HuH-7.5 (cell line): ENCODE measurements at places on chromosomes 3 and 15.

DNA sequence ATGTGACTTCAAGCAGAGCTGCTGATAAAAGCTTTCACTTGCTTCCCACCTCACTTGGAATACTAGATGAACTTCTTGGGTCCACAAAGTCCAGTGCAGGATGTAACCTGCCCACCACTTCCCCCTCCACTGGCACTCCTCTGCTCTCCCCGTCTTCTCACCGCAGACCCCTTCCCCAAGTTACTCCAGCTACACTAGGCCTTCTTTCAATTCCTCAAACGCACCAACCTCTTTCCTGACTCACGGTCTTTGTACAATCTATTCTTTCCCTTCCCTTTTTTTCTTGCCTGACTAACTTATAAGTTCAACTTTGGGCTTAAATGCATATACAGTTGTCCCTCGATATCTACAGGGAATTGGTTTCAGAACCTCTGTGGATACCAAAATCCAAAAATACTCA, 5.2 kb upstream of the ATP13A3 start:
- DNase-seq: no peak

- no peak for DNase-seq
Measured at GRCh38 chr3:141619450-141619849, 118.6 kb upstream of the RNF7 start.

DNA sequence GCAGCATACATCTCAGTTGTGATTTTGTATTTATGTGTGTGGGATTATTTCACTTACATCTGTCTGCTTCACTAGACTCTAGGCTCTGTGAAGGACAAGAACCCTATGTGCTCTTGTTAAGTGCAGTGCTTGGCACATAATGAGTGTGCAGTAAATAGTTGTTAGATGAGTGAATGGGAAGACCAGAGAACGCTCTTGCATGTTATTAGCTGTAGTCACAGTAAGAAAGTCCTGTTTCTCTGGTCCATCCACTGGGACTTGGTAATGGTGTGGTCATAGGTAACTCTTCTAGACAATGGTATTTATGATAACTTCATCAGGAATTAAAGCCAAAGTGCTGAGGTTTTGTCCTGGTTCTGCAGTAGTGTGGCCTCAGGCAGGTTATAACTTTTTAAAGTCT, 1.4 kb upstream of the AQP9 start:
- DNase-seq: no peak

GRCh38 chr15:39376371-39376909, 204.4 kb upstream of the THBS1 start:
- DNase-seq: no peak

DNA sequence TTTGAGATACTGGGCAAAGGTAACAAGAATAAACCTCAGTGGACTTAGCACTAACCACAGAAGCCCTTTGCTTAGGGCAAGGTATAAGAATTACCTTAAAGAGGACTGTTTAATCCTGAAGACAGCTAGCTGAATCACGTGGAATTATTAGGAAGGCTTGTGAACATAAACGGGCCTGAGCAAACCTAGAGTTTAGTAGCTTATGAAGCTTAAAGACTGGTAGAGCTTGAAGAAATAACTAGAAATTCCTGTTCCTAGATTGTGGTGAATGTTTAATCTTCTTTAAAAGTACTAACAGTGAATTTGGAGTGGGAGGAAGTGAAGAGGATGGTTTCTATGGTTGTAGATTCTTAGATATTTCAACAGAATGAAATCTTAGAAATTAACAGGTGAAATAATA, 428.9 kb upstream of the THRB start:
- no peak for DNase-seq

GRCh38 chr15:60520825-60521368, 42.0 kb upstream of the ICE2 start:
- no peak for DNase-seq

DNA sequence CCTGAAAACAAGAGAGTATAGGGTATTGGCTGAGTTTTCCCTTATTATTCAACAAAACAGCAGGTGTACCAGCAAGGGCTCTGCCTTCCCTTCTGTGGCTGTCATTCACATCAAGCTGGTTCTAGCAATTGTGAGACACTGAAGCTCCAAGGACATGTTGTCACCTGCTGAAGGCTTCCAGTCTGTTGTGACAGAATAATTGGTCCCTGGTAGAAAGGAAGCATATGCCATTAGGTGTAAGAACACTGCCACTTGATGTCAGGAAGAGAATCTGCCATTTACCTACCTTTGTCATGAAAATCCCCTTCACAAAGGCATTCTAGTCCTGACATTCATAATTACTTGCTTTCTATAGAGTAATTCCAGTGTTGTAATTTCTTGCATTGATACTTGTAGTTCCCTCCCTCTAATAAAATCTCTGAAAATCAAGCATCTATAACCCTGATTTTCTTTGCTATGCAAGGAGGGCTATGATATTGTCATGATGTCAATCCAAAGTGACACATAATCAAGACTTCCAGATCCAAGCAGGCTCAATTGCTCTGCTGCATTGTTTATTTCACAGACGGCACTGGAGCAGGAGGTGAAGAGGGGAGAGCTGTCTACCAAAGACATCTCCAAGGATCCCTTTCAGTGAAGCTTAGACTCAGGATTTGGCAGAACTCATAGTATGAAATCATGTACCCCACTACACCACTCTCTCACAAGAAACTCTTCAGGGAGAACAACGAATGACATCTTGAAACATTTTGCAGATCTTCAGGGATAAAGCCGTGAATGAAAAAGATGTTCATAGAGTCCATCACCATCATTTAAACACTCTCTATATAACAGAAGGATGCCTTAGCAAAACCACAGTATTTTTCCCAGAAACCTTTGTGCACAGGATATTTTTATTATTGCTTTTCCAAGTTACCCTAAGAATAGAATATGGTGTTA, 425.3 kb downstream of the RBMS3 start:
- DNase-seq: no peak

- DNase-seq: no peak
Measured at GRCh38 chr3:101138817-101139216, 145.6 kb upstream of the ABI3BP start.

DNA sequence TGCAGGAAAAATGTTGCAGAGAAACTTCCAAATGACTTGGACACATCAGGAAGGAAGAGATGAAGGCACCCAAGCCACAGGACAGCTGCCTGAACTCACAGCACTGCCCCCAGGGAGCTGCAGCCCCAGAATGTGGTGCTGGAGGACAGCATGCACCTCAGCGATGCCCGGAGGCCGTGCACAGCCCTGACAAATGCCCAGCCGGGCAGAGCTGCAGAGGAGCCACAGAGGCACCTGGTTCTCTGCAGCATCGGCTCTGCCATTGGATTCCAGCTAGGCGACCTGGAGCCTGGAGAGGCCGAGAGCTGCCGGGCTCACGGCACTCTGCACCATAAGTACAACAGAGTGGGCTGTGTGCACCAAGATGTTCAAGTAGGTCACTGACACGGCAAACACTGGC, 97.5 kb downstream of the OCA2 start:
- DNase-seq: no peak

DNA sequence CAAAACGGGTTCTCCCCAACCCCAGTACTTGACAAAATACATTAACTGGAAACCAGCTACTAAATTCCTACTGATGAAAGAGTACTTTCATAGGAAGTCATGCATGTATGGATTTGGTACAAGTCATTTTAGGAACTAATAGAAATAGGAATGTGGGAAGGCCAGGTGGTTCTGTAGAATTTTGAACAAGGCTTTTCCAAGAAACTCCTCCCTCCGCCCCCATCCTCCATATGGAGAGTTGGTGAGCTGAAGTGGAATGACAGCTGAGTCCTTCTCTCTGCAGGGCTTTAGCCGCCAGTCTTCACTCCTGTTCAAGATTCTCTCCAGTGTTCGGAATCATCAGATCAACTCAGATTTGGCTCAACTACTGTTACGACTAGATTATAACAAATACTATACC, 33.2 kb downstream of the TUBGCP4 start:
- no peak for DNase-seq

DNA sequence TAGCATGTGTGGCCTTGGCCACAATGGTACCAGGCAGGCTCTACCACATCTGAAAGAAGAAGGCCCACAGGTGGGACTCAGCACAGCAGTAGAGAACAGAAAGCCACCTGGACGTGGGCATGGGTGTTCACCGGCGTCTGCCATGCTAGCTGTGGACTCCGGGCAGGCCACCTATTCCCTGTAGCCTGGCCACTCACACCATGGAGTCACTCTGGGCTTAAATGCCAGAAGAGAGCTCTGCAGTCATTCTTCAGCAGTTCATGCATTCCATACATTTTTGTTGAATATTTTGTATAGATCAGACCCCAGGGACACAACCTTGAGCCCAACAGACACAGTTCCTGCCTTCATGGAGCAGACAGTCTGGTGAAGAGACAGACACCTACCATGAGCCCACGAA, 138.6 kb downstream of the SRGAP3 start:
- no peak for DNase-seq

DNA sequence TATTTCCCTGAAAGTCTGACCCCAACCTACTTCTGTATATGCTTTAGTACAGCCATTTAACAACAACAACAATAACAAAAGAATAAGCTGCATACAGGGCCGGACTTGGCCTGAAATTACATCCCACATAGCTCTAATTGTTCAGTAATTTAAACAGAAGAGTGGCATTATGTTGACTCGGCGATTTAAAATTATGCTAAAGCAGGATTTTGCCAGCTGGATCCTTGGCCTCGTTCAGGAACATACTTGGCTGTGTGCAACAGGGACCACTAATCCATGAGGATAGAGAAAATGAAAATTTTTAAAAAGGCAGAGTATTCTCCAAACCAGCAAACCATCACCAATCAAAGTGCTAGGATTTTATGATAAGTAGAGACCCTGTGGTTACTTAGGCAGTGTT, 433.1 kb upstream of the RBMS3 start:
- no peak for DNase-seq

DNA sequence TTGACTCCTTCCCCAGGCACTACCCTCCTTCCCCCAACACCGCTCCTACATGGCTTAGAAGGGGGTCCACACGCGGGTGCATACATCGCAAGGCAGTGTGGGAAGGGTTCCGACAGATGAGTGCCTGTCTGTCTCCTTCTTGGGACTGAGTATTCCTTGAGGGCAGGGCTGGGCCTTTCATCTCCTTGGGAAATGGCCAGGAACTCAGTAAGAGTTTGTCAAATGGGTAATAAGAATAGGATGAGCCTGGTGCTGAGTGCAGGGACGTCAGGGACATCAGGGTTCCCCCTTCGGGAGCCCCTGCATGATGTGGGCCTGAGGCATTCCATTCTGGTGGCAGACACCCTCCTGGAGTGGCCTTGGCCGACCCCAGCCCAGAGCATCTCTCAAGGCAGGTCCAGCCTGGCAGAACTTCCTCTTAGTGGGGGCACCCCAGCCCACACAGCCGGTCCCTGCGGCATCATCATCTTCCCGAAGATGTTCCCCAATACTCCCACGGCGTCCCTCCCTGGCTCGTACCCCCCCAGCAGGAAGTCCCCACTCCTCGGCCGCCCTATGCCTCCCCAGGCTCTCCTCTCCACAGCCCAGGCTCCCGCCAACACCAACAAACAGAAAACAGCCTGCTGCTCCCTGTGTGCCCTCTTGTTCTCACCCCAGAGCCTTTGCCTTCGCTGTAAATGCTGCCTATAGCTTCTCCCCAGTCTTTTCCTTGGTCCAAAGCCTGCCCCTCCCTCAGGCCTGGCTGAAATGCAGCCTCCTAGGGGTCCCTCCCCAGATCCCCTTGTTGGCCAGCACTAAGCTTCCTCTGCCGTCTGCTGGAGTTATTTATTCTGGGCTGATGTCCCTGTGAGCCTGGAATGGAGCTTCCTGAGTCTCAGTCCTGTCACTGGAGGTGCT, 67.5 kb upstream of the LCTL start:
- DNase-seq: no peak

- DNase-seq: no peak
Measured at GRCh38 chr3:58490860-58491501, 915 bp upstream of the KCTD6 start.

DNA sequence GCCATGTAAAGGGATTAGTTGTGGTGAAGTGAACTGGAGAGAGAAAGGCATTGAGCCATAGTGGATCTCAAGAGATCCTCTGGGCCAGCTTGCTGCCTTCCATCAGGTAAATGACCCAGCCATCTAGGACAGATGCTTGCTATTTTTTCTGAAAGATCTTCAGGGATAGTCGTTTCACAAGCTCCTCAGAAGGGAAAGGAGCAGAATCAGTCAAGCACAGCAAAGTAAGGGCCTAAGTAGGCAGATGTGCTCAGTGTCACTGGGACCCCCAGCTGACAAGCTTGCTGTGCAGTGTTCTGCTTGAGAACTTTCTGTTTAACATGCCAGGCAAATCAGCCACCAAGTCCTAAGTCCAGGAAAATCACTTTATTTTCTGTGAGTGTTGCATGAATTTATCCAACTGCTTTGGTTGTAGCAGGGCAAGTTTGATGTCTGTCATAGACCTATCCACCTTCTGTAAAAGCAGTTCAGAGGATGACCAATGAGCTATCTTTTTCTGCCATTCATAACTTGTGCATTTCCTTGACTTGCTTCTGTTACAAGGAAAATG, 319.8 kb downstream of the IL5RA start:
- DNase-seq: no peak

GRCh38 chr3:38136393-38136776, 542 bp downstream of the ACAA1 start:
- no peak for DNase-seq

DNA sequence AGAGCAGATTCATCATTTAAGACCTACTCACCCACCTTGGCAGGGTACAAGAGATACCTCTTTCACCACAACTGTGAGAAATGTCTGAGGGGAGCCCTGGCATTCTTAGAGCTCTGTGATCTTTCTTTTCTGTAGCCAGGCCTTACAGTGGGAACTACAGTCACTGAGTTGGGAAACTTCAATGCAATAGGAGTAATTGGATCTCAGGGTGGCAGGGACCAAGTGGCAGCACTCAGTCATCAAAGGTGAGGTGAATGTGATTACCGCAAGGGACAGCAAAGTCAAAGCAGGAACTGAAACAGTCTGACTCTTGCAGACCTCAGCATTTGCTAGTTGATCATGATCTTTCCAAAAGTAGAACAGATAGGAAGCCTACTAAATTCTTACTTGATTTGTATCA, 7.2 kb upstream of the MCF2L2 start:
- no peak for DNase-seq

GRCh38 chr15:31274496-31275330, 51.9 kb upstream of the KLF13 start:
- DNase-seq: peak; percentile 31

DNA sequence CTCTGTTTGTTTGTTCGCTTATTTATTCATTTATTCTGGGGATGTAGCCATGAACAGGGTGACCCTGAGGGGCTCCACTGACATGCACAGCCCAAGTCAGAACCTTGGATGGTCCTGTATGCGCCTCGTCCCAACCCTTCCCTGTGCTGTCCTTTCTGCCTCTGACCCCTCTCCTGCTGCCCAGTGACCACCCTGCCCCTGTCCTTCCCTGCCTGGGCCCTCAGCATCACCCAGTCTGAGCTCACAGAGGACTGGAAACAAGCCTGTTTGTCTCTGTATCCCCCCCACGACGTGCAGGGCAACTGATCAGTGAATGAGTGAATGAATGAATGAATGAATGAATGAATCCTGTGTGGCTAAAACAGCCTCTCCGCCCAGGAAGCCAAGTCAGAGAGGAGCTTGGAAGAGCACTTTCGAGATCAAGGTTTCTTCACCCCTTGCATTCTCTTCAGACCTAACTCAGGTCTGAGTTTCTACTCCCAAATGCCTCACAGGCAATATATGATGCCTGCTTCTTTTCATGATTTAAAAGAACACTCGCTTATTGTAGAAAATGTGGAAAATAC, 157.7 kb downstream of the SMAD6 start:
- DNase-seq: no peak
